ENCODE measurements at places on chromosomes 16 and 17. TPM values are rescaled to one million over a fixed set of nuclear protein-coding genes. Genes with fewer than 3 reads are reported as not detected.

Gene GJC1
- 0.79 TPM for total RNA-seq

Gene SLC16A13
- total RNA-seq: 19.1 TPM

Gene NECAB2
- total RNA-seq: not detected

Gene KRTAP9-6
- total RNA-seq: not detected

Gene TBX2
- total RNA-seq: not detected

Gene SLC13A2
- not detected for total RNA-seq

Gene SRCAP
- 86.1 TPM for total RNA-seq

Measured in activated CD4-positive, alpha-beta T cell treated with anti-CD3 and anti-CD28 coated beads, Interleukin-2, amount 10 ng/mL, durations not matched to agents 7 days and 5 days (primary cell).